ENCODE measurements at places on chromosomes 1 and 21. TPM values are rescaled to one million over a fixed set of nuclear protein-coding genes. Genes with fewer than 3 reads are reported as not detected.

DNA sequence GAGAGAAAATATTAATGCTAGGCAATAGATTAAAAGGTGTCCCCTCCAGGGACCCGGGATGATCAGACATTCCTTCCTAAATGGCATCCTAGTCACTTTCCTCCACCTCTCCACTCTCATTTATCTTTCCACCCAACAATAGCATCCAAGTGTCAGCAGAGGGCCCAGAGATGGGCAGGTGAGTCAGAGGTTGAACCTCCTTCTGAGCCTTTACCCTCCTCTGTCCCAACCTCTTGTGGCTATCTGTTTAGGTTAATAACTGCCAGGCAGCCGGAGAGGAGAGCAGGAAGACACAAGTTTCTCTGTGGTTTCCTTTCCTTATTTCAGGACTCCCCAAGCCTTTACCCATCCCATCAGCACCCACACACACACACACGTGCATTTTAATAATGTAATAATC, 4.1 kb downstream of the GJA5 start:
- DNase-seq = no peak

DNA sequence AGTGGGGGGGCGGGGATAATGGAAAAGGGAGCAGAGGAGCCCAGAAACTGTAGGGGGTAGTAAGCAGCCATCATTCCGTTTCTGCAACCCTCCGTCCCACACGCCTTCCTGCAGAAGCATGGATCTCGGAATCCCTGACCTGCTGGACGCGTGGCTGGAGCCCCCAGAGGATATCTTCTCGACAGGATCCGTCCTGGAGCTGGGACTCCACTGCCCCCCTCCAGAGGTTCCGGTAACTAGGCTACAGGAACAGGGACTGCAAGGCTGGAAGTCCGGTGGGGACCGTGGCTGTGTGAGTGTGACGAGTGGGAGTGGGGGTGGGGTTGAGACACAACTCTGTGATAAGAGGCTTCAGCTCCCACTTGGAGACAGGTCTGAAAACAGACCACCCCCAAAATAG, 706 bp downstream of the CREB3L4 start:
- no peak for DNase-seq

DNA sequence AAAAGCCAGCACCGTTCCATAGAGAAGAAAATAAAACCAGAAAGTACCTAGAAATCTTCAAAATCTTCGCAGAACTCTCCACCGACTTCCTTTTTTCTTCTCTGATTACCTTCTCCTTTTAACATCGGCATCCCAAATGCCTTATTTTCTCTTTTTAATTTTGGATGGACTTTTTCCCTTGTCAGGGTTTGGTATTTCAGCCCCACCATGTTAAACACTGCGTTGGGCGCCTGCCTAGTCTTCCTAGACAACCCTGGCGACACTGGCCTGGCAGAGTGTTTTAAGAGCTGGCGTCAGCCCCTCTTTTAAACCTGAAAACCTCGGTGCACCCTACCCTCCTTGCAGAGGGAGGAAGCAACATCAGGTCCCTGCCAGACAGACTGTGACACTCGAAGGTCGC, 66.0 kb upstream of the EFHD2 start:
- no peak for DNase-seq

The CD1E gene
- not detected for polyA plus RNA-seq

GRCh38 chr1:95951371-95952102, 717.5 kb downstream of the RWDD3 start:
- DNase-seq = no peak

DNA sequence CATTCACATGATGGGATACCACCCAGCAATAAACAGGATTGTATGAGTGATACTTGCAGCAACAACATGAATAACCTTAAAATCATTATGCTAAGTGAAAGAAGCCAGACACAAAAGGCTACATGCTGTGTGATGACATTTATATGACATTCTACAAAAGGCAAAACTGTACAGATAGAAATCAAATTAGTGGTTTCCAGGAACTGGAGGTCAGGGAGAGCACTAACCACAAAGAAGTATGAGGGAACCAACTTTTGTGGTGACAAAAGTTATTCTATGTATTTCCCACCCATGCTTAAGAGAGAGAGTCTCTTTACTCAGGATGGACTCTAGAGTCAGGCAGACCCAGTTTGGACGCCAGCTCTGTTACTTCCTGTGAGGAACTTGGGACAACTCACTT, 364.5 kb upstream of the DAB1 start:
- DNase-seq = no peak

GRCh38 chr1:77706321-77706720, 23.9 kb upstream of the ZZZ3 start:
- DNase-seq = no peak

GRCh38 chr1:185358957-185359356, 41.9 kb upstream of the IVNS1ABP start:
- DNase-seq = no peak

The OR2L3 gene
- polyA plus RNA-seq = not detected

GRCh38 chr1:7315946-7316345, 455.1 kb upstream of the VAMP3 start:
- no peak for DNase-seq

The S100A16 gene
- polyA plus RNA-seq = 290 TPM

- DNase-seq = no peak
Observed at GRCh38 chr1:96388421-96389310, 332.9 kb upstream of the PTBP2 start.
